ENCODE measurements at places on chromosomes 11 and 22.
A peak's percentile ranks its signal among the peaks of the same experiment; 100 is the strongest.

- DNase-seq, result no peak
Observed at GRCh38 chr11:17648528-17648927, 70.8 kb upstream of the MYOD1 start.

GRCh38 chr11:93410441-93410840 is 79.9 kb downstream of the DEUP1 start:
- DNase-seq, result no peak

- no peak for DNase-seq
Observed at GRCh38 chr11:9507277-9507580, 46.4 kb downstream of the ZNF143 start.

DNA sequence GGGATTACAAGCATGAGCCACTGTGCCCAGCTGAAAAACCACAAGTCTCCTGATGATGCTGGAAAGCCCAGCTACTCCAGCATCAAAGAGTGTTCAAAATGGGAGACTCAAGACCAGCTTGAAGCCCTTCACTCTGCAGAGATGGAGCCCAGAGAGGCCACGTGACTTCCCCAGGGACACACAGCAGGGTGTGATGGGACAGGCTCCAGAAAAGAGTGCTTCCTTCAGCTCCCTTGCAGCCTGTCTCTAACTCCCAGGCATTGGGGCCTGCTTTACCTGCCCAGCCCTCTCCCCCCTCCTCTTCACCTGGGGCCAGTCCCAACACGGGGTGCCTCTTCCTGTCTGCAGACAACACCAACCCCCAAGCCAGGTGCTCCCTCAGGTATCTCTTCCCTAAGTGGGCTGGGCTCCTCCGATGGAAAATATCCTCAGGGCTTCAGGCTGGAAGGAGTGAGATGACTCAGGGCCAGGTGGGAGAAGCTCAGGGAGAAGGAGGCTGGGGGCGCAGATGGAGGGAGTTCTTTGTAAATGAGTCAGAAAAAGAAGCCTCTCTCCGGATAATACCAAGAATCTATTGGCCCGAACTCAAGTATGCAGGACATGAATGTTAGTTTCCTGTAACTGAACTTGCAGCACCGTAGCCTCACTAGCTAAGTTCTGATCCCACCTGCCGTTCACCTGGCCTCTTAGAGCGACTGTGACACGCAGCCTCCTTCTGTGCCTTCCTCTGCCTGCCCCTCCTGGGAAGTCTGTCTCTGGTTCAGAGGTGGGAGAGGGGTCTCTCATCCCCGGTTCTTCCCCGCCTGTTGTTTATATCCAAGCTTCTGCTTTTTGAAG is 326.6 kb downstream of the MN1 start:
- no peak for DNase-seq

GRCh38 chr11:78254268-78254667 is 65.5 kb downstream of the USP35 start:
- DNase-seq, result no peak

DNA sequence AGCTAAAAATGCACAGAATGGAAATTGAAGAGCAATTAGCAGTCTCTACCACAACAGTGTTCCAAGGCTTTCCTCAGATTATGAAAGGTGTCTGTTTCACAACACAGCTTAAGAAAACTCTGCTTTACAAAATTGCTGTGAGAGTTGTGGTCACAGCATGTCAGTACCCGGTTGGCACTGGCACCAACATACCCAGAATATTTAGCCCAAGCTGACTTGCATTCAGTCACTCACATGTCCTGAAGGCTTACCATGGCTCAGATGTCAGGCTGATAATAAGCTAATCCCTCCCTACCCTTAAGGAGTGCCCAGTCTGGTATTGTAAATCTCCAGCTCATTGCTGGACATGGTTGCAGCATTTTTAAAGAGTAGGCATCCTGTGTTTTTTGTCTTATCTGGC is 14.9 kb downstream of the NCR3LG1 start:
- DNase-seq, result no peak

DNA sequence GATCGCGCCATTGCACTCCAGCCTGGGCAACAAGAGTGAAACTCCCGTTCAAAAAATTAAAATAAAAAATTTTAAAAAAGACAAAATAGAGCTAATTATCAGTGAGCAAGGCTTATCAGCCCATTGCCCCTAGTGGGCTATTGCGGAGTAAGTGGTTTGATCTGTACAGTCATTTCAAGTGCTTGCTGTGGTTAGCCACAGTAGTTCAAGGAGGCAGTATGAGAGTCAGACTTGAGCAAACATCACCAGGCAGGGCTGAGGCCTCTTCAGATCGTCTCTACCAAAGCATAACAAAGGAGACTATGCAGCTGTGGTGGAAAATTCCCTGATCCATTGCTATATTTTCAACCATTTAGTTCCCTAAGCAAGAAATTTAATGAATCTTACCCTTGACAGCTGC is 4.3 kb upstream of the SBF2 start:
- DNase-seq, result no peak

DNA sequence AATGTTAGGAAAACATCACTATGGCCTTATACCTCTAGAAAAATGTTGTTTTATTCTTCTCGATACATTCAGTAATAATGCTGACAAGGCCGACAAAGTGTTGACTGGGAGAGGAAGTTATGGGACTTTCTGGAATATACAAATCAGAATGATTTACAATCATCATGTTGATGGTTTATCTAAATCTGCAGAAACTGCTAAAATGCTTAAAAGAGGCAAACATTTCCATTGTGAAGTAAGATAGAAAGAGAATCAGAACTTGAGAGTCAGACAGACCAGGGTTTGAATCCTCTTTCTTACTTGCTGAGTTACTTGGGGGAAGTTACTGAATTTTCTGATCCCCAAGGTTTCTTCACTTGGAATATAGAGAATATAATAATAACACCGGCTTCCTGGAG is 89.4 kb downstream of the CD44 start:
- DNase-seq, result peak; percentile 43

- peak; percentile 99 for DNase-seq
Observed at GRCh38 chr22:44172370-44173108, 8.2 kb upstream of the PARVG start.

DNA sequence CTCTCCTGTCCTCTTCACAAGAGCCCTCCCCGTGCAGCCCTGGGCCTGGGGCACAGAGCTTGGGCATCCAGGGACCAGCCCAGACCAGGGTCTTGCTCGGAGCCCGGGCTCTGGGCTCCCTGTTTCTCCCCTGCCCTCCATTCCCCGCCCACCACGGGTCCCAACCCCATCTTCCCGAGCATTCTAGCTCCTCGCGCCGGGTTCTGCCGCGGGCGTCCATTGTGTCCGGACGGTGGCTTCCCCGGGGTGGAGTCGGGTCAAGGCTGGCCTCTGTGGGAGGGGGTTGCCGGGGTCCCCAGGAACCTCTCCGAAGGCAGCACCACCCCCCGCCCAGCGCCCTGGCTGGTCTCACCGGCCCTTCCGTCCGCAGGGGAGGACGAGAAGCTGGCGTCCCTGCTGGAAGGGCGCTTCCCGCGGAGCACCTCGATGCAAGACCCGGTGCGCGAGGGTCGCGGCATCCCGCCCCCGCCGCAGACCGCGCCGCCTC is 18.1 kb upstream of the ACR start:
- no peak for DNase-seq

DNA sequence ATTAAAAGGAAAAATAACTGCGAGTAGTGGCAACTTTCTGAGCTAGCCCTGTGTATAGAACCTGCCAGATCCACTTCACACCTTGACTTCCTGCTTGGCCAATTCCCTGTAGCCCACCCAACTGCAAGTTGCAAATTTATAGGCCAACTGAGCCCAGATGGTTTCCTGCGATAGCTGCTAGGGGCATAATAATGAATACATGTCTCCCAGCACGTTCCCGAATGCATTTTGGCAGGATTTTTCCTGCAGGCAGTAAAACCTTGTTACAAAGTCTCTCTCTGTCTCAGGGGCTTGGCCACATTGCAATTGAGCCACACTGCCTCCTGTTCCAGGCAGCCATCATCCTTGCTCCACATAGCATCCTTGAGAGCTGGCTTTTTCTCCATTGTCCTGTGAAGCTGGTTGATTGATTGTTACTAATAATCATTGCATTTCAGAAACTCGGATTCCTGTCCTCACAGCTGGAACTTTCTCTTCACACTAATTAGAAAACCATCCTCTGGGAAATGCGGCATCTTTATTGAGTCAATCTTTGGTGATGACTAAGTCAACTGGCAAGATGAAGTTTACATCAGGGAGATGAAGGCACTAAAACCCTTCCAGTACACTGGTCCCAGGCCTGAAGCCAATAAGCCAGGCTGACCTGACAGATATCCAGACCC is 18.6 kb upstream of the LMO2 start:
- DNase-seq, result no peak

DNA sequence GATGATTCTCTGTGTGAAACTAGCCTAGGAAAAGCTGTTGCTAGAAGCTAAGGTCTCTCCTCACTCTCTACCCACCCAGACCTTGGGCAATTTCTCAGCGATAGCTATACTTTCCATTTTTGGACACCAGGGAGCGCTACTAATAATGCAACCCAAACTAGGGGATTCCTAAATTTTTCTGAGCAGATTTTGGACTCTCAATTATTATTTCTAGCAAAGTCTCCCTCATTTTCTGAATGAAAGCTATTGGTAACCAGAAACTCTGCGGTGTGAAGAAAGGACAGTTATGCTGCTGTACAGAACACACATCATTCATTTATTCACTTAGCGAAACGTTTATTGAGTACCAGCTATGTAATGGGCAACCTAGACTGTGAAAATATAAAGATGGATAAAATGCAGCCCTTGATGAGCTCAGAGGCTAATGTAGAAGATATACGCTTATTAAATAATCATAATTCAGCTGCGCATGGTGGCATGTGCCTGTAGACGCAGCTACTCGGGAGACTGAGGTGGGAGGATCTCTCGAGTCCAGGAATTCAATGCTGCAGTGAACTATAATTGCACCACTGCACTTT is 6.1 kb upstream of the STIM1 start:
- peak; percentile 85 for DNase-seq

- DNase-seq, result no peak
Observed at GRCh38 chr11:122922893-122923292, 40.3 kb downstream of the JHY start.

- DNase-seq, result no peak
Observed at GRCh38 chr11:35253237-35253636, 114.3 kb downstream of the CD44 start.

- no peak for DNase-seq
Observed at GRCh38 chr11:27786864-27787263, 86.6 kb upstream of the BDNF start.

GRCh38 chr11:80383655-80384054 is 942.8 kb upstream of the TENM4 start:
- no peak for DNase-seq

- DNase-seq, result no peak
Observed at GRCh38 chr11:78350091-78350645, 67.5 kb downstream of the GAB2 start.

DNA sequence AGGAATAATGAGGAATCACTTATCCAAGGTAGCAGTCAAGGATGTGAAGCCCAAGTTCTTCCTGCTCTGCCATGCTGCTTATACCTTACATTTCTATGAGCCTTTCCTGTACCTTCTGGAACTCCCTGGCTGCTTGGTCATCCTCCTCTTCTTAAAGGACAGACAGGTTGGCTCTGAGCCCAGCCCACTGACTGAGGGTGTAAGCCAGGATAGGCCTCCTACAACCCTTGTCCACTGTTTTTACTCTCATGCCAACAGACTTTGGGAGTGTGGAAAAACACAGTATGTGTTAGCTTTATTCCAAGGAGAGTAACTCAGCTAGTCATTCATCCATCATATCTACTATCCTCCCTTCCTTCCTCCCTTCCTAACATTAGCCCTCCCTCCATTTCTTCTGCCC is 47.5 kb downstream of the IRAG1 start:
- DNase-seq, result no peak

GRCh38 chr11:44944853-44945235 is 5.8 kb downstream of the TP53I11 start:
- DNase-seq, result no peak

DNA sequence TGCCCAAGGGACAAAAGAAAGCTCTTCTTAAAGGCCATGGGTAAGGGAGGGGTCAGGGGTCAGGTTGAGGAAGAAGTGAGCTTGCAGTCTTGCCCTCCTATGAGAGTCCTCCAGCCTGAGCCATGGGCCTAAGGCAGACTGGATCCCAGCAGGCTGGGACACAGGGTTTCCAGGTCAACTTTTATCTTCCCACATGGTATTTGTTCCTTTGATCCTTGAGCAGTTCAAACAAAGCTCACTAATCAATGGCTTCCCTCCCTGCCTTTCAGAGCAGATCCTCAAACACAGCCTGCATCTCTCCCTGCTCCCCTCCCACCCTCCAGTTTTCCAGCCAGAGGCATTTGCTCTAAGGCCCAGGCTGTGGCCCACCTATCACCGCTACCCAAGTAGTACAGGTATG is 589.3 kb downstream of the INSC start:
- no peak for DNase-seq

GRCh38 chr11:117438371-117439000 is 110.8 kb downstream of the CEP164 start:
- DNase-seq, result peak; percentile 48

DNA sequence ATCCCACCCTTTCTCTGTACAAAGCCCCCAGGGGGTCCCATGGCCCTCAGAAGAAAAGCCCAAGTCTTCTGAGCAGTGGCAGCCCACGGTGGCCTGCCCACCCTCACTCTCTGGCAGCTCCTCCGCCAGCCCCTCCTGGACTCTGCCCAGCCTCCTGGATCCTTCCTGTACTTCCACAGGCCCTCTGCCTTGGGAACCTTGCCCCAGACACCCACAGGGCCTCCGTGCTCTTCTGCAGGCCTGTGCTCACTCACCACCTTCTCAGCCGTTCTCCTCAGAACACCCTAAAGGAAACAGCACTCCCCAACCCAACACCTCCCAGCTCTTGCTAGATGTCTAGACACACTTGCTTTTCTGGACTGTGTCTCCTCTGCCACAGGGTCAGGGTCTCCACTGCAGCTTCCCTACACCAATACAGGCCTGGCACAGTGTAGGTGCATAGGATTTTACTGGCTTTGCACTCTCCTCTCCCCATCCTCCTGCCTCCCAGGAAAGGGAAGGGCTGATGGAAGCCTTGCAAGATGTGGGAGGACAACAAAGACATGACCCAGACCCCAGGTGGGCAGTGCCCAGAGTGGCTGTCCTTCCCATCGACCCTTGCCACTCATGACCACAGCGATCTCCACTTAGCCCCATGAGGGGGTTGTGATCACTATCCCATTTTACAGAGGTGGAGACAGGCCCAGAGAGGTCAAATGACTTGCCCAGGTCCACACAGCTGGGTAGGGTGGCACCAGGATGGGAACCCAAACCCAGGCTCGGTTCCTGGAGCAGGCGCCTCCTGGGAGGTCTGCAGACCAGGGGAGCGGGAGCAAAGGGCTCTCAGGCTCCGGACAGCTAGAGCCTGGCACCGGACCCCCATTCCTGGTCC is 2.0 kb downstream of the SCARF2 start:
- DNase-seq, result no peak

DNA sequence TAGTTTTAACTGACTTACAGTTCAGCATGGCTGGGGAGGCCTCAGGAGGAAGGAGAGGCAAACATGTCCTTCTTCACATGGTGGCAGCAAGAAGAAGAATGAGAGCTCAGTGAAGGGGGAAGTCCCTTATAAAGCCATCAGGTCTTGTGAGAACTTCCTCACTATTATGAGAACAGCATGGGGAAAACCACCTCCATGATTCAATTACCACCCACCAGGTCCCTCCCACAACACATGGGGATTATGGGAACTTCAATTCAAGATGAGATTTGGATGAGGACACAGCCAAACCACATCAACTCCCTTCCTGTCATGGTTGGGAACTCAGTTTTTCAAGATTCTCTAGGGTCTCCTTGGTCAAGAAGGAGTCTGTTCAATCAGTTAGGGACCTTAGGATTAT is 432.9 kb upstream of the CNTN5 start:
- peak; percentile 5 for DNase-seq

GRCh38 chr11:37407461-37407860 is 809.4 kb upstream of the RAG2 start:
- DNase-seq, result no peak

- DNase-seq, result no peak
Observed at GRCh38 chr22:47627556-47628253, 865.3 kb downstream of the TBC1D22A start.

GRCh38 chr11:6962141-6962540 is 35.9 kb downstream of the ZNF215 start:
- no peak for DNase-seq
